ENCODE measurements at places on chromosomes 2 and 18.
A peak's percentile ranks its signal among the peaks of the same experiment; 100 is the strongest.

GRCh38 chr2:46801731-46802664, 113.6 kb downstream of the MCFD2 start:
- no peak for DNase-seq

- DNase-seq, result no peak
These were observed 76.2 kb upstream of the LRRTM1 start for GRCh38 chr2:80380736-80381135.

GRCh38 chr2:44184106-44184505, 15.4 kb downstream of the PPM1B start:
- DNase-seq, result no peak

GRCh38 chr2:9235147-9236044, 28.8 kb downstream of the ASAP2 start:
- DNase-seq, result no peak

- DNase-seq, result no peak
These were observed 304.0 kb downstream of the ARHGAP15 start for GRCh38 chr2:143433251-143433650.

- no peak for DNase-seq
These were observed 151.8 kb upstream of the STK17B start for GRCh38 chr2:196322973-196323810.

DNA sequence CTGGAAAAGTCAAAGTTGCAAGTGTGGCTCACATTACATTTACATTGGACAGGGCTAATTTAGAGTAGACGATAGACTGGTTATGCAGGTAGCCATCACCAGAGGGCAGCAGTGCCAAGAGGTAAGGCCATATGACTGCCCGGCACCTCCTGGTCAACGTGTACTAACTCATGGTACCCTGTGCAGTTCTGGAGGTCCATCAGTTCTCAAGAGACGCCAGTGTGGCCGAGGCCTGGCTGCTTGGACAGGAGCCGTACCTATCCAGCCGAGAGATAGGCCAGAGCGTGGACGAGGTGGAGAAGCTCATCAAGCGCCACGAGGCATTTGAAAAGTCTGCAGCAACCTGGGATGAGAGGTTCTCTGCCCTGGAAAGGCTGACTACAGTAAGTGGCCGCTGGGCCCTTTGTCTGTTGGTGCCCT, 65.8 kb upstream of the EML6 start:
- no peak for DNase-seq

- DNase-seq, result no peak
These were observed 9.5 kb downstream of the HJURP start for GRCh38 chr2:233844836-233845235.

DNA sequence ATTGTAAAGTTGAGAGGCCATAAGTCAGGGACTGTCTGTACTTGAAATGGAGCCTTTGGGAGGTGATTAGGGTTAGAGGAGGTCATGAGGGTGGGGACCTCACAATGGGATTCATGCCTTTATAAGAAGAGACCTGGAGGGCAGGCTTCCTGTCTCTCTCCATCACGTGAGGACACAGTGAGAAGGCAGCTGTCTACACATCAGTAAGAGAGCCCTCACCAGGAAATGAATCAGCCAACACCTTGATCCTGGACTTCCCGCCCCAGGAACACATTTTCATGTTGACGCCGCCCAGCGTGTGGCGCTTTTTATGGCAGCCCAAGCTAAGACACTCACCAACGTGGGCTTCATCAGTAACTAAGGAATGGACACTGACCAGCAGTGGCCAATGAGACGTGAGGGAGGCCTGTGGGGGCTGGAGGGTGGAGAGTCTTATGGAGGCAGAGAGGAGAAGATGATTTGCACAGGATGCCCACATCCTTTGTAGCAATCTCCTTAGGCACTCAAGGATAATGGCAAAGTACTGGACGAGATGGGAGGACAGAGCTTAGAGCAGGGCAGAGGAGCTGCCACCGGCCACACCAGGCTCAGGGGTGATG, 162.7 kb downstream of the EIPR1 start:
- no peak for DNase-seq

- peak; percentile 39 for DNase-seq
These were observed 53.3 kb downstream of the ZNF236 start for GRCh38 chr18:76875390-76876325.

- DNase-seq, result no peak
These were observed 654.3 kb downstream of the SLC4A3 start for GRCh38 chr2:220281771-220282170.

- peak; percentile 77 for DNase-seq
These were observed 201.8 kb upstream of the KLHL14 start for GRCh38 chr18:32974421-32975162.

GRCh38 chr2:190889175-190889943, 8.7 kb downstream of the GLS start:
- DNase-seq, result no peak

- DNase-seq, result no peak
These were observed 176.5 kb upstream of the CTAGE1 start for GRCh38 chr18:22594155-22594690.

GRCh38 chr2:122062506-122062905, 307.1 kb downstream of the TSN start:
- no peak for DNase-seq

DNA sequence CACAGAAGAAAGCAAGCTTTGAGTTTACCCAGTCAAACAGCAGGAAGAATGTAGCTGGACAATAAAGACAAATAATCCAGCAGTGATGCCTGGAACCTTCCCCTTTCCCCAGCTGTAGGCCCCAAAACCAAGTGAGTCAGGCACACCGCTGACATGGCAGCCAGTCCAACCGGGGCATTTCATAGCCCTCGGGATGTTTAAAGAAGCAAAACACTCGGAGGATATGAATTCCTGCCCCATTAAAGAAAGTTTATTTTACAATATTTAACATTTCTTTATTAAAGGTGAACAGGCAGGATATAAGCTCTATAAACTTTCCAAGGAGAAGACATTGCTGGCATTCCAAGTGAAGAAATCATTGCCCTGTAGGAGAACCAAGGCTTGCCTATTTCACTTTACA, 507.6 kb upstream of the TNP1 start:
- no peak for DNase-seq

GRCh38 chr2:12726271-12726670, 9.5 kb downstream of the TRIB2 start:
- no peak for DNase-seq

GRCh38 chr2:30997979-30998378, 140.3 kb downstream of the GALNT14 start:
- no peak for DNase-seq

GRCh38 chr2:28322456-28322855, 70.2 kb upstream of the FOSL2 start:
- DNase-seq, result no peak

DNA sequence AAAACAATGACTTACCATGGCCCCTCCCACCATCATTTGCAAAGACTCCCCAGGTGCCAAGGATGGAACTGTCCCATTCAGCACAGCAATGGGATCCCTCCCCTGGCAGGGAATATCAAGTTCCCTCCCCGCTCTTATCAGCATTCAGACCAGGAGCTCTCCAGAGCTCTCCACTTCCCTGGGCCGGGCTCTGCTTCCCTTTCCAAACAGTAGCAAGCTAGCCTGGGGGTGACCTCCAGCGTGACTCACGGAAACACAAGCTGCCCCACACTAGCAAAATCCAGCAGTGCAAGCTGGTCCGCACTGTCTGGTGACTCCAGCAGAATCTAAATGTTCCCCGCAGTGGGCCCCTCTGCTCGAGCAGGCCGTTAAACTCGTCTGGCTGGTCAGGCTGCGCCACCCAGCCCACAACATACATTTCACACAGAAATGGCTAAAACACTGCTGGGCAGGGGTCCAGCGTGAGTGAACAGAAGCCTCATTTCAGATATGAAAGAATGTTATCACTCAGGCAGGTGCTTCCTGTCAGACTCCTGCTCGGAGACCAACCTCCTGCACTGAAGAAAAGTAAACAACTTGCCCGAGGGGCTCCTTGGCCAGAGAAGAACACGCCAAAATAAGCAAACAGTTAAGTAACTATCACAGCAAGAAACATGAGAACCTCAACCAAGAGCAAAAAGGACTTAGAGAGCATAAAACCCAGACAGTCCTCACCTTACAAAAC, 33.9 kb downstream of the STAT1 start:
- peak; percentile 68 for DNase-seq

DNA sequence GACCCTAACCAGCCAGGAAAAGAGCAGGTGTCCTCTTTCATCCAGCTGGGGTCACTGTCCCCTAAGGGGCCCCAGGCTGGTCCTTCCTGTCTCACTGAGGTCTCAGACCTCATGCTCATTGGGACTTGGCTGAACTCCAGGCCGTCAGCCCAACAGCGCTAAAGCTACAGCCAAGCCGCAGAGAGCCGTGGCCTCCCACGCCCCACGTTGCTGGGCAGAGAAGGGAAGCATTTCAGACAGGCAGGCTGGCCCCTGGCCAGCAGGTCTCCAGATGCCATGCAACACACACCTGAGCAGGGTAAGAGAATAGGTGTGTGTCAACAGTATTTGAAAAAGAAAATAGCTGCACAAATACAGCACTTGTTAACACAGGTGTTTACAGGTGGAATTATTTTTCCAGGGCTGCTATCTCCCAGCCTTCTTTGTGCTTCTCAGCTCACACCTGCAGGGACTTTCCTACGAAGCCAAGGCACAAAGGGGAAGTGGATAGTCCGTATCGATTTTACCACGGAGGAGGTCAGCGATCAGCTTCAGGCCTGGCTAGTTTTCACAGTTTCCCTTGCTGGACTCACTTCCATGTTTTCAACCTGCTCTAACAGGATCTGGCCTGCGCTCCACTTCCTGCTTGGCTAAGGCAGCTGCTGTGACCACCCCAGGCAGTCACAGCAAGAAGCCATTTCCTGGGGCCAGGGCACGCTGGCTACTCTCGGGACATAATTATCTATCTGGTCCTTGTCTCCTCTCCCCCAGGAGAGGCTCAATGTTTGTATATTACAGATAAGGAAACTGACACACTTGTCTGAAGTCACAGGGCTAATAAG, 156.1 kb upstream of the ID2 start:
- DNase-seq, result peak; percentile 90

- no peak for DNase-seq
These were observed 10.7 kb downstream of the ARHGAP15 start for GRCh38 chr2:143139835-143140393.

DNA sequence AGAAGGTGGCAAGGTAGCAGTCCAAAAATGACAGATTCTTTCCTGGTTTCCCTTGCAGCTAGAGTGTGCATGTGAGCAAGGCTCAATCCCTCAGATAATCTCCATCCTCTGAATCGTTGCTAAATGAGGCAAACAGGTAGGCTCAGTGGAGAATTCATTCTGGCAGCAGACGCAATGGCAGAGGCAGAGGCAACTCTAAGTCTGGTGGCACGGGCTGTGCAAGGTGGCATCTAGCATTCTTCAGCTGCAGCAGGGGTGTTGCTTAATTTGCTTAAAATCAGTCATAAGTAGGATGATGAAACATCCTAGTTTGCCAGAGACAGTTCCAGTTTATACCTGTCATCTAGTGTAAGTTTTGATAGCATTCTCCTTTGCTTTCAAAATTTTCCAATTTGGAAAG, 391.1 kb upstream of the MEX3C start:
- no peak for DNase-seq

DNA sequence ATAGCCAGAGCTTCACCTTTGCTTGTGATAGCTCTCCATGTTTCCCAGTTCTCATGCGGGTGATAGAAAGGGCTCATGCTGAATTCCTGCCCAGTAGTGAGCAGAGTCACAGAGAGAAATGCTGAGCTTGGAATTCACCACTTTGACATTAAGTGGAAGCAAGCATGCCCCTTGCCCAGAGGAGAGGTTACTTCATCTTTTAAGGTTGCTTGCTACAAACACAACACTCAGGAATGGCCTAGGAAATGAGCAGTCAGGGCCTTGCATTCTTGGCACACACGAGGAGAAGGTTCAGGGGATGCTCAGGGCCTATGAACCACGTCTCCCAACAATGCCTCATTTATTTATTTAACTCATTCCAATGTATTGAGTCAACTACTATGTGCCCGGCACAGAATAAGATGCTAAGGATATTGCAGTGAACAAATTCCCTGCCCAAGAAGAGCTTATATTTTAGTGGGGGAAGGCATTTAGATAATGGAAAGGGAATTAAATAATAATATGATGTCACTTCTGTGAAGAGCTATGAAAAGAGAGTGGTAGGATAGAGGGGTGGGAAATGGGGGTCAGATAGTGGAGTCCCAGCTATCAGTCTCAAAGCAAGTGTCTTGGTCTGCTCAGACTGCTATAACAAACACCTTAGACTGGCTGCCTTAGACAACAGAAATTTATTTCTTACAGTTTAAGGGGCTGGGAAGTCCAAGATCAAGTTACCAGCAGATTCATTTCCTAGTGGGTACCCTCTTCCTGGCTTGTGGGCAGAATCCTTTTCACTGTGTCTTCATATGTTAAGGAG, 42.1 kb downstream of the DDX18 start:
- DNase-seq, result no peak

DNA sequence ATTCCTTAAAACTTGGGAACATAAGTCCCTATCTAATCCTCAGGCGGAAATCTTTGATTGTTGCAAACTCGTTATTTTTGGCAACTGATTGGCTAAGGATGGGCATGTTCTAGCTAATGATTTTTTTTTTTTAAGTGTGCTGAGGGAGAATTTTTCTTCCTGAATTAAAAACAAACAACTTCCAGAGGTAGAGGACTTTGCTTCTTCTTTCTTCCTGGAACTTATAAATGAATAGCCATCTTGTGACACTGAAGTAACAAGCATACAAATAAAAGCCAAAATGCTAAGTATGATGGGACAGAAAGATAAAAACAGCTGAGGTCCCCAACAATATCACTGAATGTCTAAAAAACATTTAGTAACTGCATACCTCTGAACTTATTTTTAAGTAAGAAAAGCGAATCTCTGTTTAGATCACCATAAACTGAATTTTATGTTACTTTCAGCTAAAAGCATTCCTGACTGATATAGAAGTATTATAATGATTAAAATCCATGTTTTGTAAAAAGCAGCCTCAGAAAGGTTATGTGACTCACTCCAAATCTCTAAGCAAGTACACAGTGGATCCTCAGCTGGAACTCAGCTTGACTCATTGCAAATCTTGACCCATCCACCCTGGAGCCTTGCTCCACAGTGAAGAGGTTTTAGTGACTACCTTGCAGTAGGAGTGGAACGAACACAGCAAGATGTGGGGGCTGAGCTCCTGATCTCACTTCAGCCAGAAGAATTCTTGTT, 344.4 kb downstream of the CLIP4 start:
- no peak for DNase-seq

DNA sequence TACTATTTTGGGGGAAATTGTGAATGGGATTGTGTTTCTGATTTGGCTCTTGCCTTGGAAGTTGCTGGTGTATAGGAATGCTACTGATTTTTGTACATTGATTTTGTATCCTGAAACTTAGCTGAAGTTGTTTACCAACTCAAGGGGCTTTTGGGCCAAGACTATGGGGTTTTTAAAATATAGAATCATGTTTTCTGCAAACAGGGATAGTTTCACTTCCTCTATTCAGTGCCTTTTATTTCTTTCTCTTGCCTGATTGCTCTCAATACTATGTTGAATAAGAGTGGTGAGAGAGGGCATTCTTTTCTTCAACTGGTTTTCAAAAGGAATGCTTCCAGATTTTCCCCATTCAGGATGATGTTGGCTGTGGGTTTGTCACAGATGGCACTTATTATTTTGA, 1383.8 kb upstream of the ACVR2A start:
- no peak for DNase-seq

- no peak for DNase-seq
These were observed 43.5 kb downstream of the RRM2 start for GRCh38 chr2:10165861-10166675.
